Stimulated activated CD4-positive, alpha-beta T cell treated with anti-CD3 and anti-CD28 coated beads, Interleukin-1b, Interleukin-23, amount 100 ng/mL, for 1 hour (primary cell): ENCODE measurements at places on chromosomes 5 and 9.

GRCh38 chr9:34458959-34459340 is 345 bp downstream of the DNAI1 start:
- no peak for DNase-seq

DNA sequence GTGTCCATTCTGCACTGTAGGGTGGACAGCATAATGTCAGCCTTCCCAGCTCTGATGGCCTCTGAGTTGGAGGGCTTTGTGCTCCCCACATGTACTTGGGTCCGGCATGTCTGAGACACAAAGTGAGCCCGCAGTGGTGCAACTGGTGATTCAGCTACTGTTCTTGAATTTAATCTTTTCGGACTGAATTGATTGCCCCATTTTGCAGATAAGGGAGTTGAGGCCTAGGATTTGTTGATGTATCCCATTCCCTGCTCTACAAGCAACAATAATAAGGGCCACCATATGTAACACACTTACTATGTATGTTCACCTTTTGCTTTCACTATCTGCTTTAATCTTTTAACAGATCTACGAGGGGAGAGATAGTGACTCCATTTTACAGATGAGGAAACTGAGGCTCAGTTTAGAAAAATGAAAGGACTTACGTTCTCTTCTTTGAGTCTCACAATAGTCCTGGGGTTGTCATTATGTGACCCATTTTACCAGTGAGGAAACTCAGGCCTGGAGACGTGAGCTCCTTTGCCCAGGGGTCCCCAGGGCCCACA is 4.5 kb downstream of the GSN start:
- DNase-seq: no peak

DNA sequence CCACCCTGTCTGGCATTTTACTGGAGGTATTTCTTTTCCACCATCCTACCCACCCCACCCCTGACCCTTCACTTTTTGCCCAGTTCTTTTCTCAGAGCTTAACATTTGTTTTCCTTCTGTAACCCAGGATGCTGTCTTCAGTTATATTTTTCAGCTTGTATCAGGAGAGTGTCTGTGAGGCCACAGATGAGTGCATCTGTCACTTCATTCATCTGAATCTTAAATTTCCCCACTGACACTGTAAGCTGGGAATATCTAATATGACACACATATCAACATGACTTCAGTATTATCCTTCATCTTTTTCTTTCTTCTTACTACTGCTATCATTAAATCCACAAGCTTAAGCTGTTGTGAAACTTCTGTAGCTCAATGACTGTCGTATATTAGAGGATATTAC is 4.9 kb downstream of the MARCHF3 start:
- DNase-seq: no peak

DNA sequence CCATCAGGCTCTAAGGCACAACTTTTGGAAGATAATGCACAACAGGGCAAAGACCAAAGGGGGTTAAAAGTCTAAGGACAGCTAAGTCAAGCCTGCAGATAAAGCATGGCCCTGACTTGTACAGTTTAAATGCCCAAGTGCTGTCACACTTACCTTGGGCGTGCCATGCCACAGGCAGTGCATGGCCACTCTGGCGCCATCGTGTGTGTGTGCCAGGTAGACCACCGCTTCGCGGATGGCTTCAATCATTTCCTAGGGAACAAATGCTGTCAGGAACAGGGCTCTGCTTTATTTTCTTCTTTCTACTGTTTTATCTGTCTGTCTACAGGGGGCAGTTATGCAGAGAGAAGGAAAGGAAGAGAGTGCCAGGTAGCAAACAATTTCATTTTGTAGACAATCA is 19.3 kb downstream of the PUM3 start:
- DNase-seq: no peak

DNA sequence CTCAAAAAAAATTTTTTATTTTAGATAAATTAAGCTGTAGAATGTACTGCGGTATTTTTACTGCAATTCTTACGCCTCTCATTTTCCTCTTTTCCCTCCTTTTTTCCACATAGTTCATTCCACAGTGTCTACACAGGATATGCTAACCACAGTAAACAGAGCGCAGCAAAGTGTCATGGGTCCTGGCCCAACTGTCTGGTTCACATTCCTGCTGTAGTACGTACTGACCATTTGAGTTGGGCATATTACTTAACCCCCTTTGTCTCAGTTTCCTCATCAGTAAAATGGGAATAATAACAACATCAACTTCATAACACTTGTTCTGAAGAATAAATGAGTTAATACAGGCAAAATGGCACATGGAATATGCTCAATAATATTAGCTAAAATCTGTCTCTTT is 41.6 kb downstream of the SLC44A1 start:
- DNase-seq: no peak

- DNase-seq: no peak
Measured at GRCh38 chr5:72245951-72246532, 74.0 kb downstream of the MRPS27 start.

DNA sequence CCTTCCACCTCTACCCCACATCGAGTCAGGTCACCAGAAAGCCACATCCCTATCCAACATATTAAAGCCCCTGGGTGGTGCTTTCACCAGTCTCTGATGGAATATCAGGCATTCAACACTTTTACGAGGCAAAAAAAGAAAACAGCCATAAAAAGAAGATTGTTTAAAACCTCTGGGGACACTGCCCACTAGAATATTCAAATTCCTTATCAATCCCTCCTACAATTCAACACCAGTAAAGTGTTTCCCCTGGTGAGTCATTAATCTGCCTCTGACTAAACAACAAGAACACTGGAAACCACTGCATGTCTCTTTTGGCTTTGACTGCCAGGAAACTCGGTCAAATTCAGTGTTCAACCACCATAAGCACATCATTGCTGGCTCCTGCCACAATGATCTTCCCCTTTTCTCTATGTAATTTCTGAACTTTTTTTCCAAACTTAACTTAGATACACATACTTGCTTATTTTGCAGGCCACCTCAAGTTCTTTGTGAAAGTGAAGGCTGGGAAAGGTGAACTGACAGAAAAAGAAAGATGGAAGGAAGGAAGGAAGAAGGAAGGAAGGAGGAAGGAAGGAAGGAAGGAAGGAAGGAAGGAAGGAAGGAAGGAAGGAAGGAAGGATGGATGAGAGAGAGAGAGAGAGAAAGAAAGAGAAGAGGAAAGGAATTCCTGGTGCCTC is 105.3 kb downstream of the PAX5 start:
- no peak for DNase-seq

DNA sequence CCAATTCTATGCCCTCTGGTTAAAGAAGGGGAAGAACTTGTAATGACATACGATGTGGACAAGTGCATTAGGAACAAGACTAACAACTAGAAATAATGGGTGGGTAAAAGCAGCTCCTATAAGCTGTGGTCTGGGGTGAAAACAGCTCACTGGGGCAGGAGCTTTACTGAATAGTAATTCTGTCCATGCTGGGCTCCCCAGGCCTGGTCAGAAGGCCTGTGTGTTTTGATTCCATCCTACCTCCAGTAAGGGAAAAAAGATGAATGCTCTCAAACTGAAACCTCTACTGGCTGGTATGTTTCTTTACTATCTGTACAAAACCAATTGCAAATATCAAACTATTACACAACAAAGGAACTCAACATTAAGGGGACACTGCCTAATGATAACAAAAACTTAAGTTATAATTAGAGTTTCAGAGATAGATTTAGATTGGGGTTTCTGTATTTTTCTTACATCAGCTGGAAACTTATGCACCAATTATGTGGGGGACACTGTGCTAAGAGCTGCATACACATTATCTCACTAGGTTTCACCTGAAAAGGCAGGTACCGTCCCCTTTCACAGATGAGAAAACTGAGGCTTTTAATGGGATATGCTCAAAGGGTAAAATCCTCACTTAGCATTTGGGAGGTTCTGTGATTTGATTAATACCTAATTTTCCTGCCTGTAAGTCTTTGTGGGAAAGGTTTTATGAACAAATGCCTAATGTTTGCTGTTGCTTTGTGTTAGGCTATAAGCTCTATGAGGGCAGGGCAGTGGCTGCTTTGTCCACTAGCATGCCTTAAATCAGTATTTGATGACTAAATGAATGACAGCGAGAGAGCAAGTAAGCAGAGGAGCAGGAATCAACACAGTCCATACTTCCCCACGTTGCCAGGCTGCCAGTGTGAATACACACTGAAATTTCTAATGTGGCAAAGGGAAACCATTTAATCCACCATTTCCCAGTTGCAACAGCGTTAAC is 53.6 kb downstream of the ELL2 start:
- no peak for DNase-seq

DNA sequence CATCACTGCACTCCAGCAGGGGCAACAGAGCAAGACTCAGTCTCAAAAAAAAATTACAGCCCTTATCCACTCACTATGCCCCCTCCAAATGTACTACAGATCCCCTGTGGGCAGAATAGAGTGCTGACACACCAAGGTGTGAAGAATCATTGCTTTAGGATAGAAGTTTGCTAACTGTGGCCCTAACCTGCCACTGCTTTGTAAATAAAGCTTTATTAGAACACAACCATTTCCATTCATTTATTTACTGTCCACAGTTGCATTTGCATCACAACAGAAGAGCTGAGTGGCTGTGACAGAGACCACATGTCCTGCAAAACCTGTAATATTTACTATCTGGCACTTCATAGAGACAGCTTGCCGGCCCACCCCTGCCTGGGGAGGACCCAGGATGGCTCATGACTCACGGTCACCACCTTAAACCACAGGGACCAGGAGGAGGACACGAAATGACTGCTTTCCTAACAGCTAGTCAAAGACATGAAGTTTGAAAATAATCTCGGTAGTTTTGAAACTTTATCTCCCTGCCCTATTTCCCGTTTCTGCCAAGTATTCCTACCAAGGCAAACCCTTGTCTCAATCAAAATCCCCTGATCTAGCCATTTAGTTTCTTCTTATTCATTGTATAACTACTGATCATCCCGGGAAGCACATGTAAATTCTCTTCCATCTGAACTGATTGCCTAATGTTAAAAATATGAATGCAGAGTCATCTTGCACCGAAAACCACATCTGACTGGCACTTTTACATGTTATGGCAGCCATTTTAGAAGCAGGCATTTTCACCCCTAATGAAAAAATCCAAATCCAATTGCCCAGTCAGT is 206.1 kb downstream of the SLIT3 start:
- DNase-seq: no peak

- no peak for DNase-seq
Measured at GRCh38 chr9:10818206-10818605, 205.4 kb upstream of the PTPRD start.
